ENCODE measurements at places on chromosomes 2 and 18. TPM values are rescaled to one million over a fixed set of nuclear protein-coding genes. Genes with fewer than 3 reads are reported as not detected.

The MATN3 gene
- total RNA-seq, result 17.0 TPM

The C2orf80 gene
- total RNA-seq, result not detected

The CD302 gene
- total RNA-seq, result 2.3 TPM

The NOSTRIN gene
- total RNA-seq, result 1.2 TPM

The MYO3B gene
- not detected for total RNA-seq

The CAPN13 gene
- total RNA-seq, result 0.12 TPM

All from A549 treated with AZD2906 at 1 μM for 4 hours (cell line).